ENCODE measurements at places on chromosomes 6 and 20.

GRCh38 chr6:37306624-37307222 lies 47.1 kb upstream of the RNF8 start:
- no peak for DNase-seq

- no peak for DNase-seq
These were observed 57.2 kb upstream of the MTRF1L start for GRCh38 chr6:153059757-153060156.

- DNase-seq: no peak
These were observed 102.2 kb downstream of the PREX1 start for GRCh38 chr20:48725555-48725991.

DNA sequence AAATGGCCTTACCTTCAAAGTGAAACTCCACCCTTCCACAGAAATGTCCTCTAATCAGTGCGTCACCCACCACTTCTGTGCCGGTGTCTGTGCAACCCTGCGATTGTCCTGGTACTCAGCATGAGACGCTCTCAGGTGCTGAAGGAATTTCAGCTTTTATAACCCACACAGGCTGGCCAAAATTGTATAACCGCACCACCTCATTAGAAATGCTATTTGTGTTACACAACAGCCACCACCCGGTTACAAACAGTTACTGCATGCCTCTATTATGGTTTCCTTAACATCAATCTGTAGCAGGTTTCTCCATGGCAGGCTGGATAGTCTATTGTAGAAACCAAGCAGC lies 51.5 kb downstream of the SLC23A2 start:
- DNase-seq: no peak

DNA sequence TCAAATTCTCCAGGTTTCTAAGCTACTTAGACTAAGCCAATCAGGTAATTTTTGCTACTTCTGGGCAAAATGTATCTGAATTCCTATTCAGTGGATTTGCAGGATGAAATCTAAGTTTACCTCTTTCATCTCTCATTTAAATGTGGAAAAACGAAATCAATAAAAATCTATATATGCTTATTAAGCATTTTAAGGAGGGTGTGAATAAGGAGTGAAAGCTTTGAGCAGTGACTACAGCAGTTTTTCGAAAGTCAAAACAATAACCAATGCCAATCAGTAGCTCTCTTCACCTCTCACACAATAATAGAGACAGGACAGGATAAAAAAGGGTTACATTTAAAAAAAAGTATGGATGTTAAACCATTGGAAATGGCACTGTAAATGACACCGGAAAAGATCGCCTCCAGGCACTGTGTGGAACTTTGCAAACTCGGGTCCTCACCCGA lies 476 bp upstream of the BCKDHB start:
- no peak for DNase-seq

GRCh38 chr20:7291946-7292345 lies 524.5 kb downstream of the BMP2 start:
- no peak for DNase-seq

- DNase-seq: no peak
These were observed 117.0 kb downstream of the BMP5 start for GRCh38 chr6:55758156-55758937.

DNA sequence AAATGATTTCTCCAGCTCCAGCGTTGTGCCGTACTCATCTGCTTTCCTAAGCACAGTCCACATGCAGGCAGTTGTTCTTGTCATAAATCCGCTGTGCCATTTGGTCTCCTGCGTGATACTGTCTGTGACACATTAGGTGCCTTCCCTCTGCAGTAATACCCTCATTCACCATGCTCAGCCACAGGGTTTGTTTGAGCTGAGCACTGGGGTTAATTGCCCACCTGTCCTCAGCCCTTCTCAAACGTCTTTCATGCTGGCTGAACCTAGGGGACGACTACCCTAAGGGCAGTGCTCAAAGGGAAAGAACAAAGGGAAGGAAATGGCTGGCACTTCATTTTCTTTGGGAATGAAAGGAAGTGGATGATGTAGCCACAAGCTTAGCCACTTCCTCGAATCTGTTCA lies 64.2 kb upstream of the MYLIP start:
- no peak for DNase-seq

DNA sequence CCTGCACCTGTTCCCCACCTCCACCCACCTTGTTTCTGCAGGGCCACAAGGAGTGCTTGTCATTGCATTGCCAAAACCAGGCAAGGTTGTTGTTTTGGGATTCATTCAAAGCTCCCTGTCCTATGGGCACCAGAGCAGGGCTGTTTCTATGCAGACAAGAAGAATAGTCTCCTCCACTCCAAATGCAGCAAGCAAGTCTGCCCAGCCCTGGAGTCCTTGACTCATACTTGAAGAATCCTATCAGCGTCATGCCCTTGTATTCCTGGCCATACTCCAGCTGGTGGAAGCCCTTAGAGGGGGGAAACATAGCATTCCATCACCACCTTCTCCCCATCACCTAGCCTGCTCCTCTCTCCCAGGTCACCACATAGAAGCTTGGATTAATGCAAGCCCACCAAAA lies 145.3 kb upstream of the ECI2 start:
- DNase-seq: no peak

DNA sequence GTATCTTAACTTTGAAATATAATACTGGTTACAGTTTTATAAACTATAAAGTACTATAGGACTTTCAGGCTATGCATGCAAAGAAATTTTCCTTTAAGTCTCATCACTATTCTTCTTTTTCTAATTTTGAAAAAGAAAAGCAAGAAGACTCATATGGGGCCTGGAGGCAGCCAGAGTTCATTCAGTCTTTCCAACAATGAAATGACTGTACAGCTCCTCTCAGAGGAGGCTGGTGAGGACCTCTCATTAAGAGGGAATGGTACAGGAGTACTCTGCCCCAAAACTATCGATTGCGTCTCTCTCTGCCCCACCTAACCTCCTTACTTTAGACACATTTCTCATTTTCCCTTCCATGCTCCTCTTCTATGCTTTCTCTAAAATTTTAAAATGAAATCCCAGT lies 66.3 kb downstream of the FILIP1 start:
- no peak for DNase-seq

- DNase-seq: no peak
These were observed 16.3 kb upstream of the RFPL4B start for GRCh38 chr6:112330879-112331265.

DNA sequence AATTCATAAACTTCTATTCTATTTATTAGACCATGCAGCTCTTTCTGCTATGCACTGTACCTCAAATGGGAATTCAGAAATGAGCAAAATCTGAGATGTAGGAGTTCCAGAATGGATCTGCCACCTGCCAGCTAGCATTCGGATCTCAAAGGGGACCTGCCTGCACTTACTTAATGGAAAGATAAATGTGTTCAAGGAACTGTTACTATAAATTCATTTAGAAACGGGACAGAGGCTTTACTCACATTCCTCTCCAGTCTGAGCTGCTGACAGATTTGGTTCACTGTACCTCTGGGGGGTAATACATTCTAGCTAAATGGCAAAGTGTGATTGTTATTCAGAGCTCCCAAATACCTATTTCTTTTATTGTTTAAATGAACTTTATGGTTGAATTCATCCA lies 384.1 kb downstream of the GRIK2 start:
- no peak for DNase-seq

- DNase-seq: peak; percentile 19
These were observed 36.9 kb downstream of the B4GALT5 start for GRCh38 chr20:49676581-49677291.

DNA sequence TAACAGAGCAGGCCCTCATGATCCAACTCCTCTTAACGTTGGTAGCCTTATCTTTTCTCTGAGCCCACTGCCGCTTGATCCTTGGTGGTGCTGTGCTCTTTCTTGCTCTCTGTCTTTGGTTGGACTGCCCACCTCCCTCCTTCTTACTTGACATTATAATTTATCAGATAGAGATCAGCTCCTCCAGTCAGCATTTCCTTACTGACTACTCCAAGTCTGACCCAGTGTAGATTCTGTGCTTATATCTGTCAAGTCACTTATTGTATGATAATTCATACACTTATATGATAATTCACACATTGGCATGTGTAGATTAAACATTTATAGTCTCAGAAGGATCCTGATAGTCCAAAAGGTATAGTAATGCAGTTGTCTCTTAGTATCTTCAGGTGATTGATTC lies 18.1 kb downstream of the PTPRA start:
- no peak for DNase-seq

GRCh38 chr6:12022953-12023388 lies 10.9 kb downstream of the HIVEP1 start:
- DNase-seq: no peak

DNA sequence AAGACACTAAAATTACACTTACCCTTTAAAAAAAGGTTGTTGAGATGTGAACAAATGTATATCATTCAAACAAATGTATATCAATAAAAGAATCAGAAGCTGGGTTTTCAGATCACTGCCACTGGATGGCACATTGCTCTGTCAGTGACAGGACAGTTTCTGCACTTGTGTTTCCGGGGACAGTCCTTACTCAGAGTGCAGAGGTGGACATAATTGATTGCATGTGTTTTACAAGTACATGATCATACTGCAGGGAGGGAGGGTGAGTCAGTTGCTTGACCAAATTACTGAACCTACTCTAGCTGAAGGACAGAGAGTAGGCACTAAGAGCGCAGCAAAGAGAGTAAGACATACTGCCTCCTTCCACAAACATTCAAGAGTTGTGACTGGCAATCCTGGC lies 302.3 kb downstream of the TENT5A start:
- no peak for DNase-seq

GRCh38 chr6:47061309-47062300 lies 19.5 kb upstream of the ADGRF1 start:
- no peak for DNase-seq

- DNase-seq: peak; percentile 8
These were observed 14.3 kb upstream of the GOPC start for GRCh38 chr6:117616391-117617209.

DNA sequence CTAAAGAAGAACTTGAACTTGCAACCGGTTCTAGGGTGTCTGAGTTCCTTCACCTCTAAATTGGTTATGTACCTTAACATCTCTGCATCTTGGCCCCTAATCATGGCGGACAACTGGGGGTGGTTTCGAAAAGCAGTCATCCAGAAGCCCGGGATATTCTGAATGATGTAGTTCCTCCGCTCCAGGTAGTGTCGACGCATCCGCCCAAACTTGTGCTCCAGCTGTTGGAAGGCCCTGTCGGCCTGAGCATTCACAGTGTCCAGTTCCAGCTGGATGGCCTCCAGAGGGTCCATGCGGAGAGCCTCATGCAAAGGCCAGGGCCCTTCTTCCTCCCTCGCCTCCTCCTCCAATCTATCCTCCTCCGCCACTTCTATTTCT lies 887 bp downstream of the TSPYL1 start:
- peak; percentile 4 for DNase-seq

- DNase-seq: no peak
These were observed 159.9 kb downstream of the ASCC3 start for GRCh38 chr6:100721256-100721655.

GRCh38 chr20:19368351-19368750 lies 155.9 kb downstream of the SLC24A3 start:
- DNase-seq: no peak

- DNase-seq: no peak
These were observed 134.4 kb upstream of the STMND1 start for GRCh38 chr6:16967470-16967817.

- DNase-seq: peak; percentile 6
These were observed 24.4 kb downstream of the CNBD2 start for GRCh38 chr20:35992713-35993335.

DNA sequence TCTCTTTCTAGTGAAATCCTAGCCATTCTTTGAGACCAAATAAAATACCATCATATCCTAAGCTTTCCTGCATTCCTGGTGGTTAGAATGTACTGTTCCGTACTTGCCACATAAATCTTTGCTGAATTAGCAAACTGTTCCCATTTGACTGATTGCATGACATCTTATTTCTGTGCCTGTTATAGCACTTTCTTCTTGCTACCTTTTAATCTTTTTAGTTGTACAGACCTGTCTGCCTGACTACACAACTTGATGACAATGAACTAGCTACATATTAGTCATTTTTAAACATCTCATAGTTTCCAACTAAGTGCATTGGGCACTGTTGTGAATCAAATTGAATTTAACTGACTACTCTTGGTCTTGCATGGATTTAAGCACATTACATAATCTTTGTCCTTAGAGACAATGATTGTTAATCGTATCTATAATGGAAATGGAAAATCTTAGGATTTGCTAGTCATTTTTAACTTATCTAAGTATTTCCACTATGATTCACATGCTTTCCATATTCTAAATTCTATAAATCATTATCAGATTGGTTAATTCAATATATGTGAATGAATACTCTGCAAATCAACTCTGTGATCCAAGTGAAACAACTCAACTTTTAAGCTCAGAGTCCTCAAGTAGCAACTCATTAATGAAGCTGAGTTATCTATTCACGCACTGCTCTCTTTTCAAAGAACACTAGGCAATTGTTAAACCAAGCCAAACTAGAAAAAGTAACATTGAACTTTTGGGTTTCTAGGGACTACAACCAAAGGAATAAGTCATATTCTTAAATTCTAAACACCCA lies 109.0 kb downstream of the TNFRSF21 start:
- DNase-seq: no peak

GRCh38 chr6:98787435-98787834 lies 46.9 kb upstream of the POU3F2 start:
- DNase-seq: no peak

GRCh38 chr20:20248620-20249200 lies 119.2 kb upstream of the INSM1 start:
- DNase-seq: no peak

DNA sequence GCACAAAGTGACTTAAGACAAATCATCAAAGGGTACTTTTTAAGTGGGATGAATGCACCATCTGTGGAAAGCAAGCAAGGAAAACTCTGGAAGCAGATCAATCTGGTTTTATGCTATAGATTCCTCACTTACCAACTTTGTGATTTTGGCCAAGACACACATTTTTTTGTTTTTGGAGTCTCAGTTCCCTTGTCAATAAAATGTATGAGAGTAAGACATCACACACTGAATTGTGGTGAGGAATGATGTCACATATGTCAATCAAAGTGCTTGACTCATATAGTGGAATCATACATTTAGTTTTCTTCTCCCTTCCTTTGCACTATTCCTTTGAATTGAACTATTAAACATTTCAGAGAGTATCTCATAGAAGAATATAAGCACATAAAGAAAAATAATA lies 620.5 kb upstream of the CITED2 start:
- no peak for DNase-seq

DNA sequence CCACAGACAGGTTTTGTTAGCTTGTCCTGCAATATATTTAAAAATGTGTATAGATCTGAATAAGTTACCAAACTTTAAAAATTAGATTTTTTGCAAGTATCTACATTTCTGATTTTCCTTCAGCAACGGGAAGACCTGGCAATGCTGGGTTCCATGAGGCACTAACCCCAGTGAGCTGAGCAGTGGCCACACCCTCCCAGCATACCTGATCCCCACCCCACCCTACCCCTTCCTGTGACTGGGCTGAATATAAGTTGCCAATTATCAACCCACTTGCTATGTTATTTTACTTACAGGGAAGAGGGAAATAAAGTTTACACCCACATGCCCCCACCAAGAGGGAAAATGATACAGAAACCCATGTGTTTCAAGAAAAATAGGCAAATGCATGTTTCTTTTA lies 70.3 kb upstream of the RALGAPA2 start:
- no peak for DNase-seq

DNA sequence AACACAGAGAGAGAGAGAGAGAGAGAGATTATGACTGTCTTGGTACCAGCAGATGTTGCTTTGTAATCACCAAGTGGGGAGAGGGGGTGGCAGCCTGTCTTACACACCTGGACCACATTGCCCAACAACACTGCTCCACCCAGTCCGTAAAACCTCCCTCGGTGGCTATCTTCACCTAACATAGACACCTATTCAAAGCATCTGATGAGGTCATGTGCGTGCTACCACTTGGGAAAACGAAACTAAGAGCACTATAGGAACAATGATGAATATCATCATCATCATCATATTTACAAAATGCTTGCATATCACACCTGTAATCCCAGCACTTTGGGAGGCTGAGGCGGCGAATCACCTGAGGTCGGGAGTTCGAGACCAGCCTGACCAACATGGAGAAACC lies 24.1 kb upstream of the SALL4 start:
- DNase-seq: no peak
